ENCODE measurements at places on chromosomes 3 and 15. TPM values are rescaled to one million over a fixed set of nuclear protein-coding genes. Genes with fewer than 3 reads are reported as not detected.

- no peak for DNase-seq
- no peaks in the 10 kb centered on the region for H3K27me3 ChIP-seq
- H3K36me3 ChIP-seq = no peaks in the 10 kb centered on the region
- H3K4me1 ChIP-seq = no peaks in the 10 kb centered on the region
- no peak overlapping the region for H3K27ac ChIP-seq
These were observed 41.3 kb downstream of the MEIS2 start for GRCh38 chr15:37059086-37059485.

DNA sequence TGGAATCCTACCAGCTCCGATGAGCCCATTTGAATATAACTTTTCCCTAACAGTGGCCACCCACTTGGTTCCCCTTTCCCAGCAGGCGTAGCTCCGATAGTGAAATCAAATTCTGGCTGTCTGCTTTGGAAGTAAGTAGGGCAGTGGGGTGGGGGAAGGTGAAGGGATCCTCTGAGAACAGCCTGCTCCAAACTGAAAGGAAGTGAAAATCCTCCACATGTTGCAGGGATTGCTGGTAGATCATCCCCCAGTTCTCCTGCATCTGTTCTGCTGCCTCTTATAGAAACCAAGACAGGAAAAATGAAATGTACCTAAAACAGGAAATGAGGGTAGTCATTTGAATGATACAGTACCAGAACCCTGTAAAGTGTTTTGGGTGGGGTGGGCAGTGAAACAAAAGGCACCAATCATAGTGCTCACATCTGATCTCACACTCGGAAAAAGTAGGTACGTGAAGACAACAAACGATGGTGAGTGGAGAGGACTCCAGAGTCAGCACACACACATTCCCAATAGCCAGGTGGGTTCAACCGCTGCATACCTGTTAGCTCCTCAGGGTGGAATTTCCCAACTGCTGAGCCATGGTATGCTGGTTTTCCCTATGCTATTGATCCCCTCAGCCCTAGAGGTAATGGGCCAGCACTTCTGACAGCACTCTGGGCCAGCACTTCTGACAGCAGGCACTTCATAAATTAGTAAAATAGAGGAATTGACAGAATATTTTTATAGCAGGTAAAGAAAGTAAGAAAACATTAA, 304.9 kb upstream of the ADAMTS9 start:
- no peaks in the 10 kb centered on the region for H3K4me1 ChIP-seq
- no peak for DNase-seq
- no peak overlapping the region for H3K4me3 ChIP-seq
- no peaks in the 10 kb centered on the region for H3K27me3 ChIP-seq
- no peak overlapping the region for H3K27ac ChIP-seq
- no peaks in the 10 kb centered on the region for H3K36me3 ChIP-seq

DNA sequence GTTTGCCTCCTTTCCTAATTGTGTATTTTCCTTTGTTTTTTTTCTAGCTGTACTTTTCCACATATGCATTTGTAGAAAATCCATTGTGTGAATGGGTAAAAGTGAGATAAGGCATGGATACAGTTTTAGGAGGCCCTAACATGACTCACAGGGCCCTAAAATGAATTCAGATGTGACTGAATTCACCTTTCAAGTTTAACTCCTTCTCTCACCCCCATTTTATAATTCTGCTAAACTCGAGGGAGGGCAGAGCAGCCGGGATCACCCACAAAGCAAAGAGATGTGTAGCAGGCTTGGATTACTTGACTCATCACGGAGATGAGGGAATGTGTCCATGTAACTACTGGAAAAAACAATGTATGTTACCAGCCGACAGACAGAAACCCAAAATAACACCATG, 59.9 kb downstream of the FOXP1 start:
- no peak for DNase-seq
- peaks cover 1% of the 10 kb centered on the region for H3K36me3 ChIP-seq
- H3K4me1 ChIP-seq = peaks cover 9% of the 10 kb centered on the region
- no peak overlapping the region for H3K27ac ChIP-seq
- no peak overlapping the region for H3K4me3 ChIP-seq

- H3K4me3 ChIP-seq = no peak overlapping the region
- no peak for DNase-seq
- no peak overlapping the region for H3K27ac ChIP-seq
- H3K27me3 ChIP-seq = peaks cover 48% of the 10 kb centered on the region
These were observed 109.5 kb upstream of the ETV5 start for GRCh38 chr3:186218421-186218820.

- H3K27me3 ChIP-seq = no peaks in the 10 kb centered on the region
- H3K36me3 ChIP-seq = peaks cover 93% of the 10 kb centered on the region
- H3K4me1 ChIP-seq = peaks cover 81% of the 10 kb centered on the region
- peak; percentile 91 for DNase-seq
These were observed 7.7 kb downstream of the CXCR6 start for GRCh38 chr3:45950686-45951600.

DNA sequence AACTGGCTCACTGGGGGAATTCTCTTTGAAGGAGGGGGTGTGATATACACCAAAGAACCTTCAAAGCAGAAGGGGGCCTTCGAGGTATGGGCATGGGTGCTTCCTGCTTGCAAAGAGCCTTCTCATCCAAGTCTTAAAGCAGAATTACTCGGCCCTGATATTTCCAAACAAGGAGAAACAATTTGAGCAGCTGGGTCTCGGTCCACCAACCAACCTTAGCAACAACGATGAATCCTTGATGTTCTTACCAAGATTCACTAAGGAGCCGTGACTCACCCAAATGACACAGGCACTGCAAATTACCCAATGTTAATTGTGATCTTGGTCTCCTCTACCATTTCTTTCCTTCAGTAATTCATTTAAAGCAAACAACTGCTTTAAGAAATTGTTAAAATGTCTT, 7.7 kb downstream of the HOMER2 start:
- DNase-seq = no peak
- H3K27me3 ChIP-seq = peaks cover 35% of the 10 kb centered on the region
- H3K36me3 ChIP-seq = no peaks in the 10 kb centered on the region
- no peak overlapping the region for H3K27ac ChIP-seq

GRCh38 chr3:193598202-193598601, 5.2 kb downstream of the OPA1 start:
- peaks cover 38% of the 10 kb centered on the region for H3K36me3 ChIP-seq
- no peak overlapping the region for H3K4me3 ChIP-seq

The FGF7 gene
- total RNA-seq = not detected

The CCR8 gene
- 47.6 TPM for total RNA-seq

The TUSC7 gene
- total RNA-seq = not detected

The SLC51B gene
- total RNA-seq = not detected

The CORO2B gene
- not detected for total RNA-seq

The HIGD2B gene
- total RNA-seq = 0.53 TPM

All from activated CD8-positive, alpha-beta memory T cell treated with anti-CD3 and anti-CD28 coated beads, Interleukin-2, amount 10 ng/mL, durations not matched to agents 7 days and 5 days (primary cell).